ENCODE measurements at places on chromosomes 5 and 9. TPM values are rescaled to one million over a fixed set of nuclear protein-coding genes. Genes with fewer than 3 reads are reported as not detected.

DNA sequence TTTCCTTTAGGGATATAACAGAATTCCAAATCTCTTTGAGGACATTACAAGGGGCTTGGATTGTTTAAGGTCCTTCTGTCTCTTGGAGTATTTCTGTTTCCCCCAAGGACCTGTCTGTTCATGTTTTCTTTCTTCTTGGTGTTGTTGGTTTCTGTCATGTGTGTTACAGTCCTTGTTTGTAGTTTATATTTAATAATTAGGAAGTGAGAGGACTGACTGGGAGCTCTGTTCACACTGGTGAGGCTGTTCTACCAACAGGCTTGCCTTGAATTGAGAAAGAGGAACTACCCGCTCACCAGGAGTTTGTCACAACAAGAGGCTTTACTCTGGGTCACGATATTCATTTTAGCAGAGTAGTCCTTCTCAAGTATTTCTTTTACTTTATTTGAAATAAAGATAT, 119.2 kb upstream of the SV2C start:
- no peak for DNase-seq

GRCh38 chr5:122967085-122967484, 69.4 kb downstream of the PPIC start:
- DNase-seq: no peak

QRFP gene
- total RNA-seq: not detected

DNA sequence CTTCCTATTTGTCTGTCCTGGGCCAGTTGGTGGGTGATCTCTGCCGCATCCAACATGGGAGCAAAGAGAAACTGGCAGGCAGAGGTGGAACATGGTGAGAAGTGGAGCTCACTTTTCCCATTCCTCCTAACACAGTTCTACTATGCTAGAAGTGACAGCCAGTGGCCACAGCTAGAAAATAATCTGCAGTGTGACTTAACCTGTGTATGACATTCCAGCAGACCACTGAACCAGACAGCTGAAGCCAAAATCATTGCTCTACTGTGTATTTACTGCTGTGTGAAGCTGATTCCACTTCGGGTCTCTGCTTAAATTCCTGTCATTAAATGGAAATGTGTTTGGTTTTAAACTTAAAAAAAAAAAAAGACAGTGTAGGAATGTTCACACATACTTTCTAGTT, 523.0 kb downstream of the MTRR start:
- peak; percentile 10 for DNase-seq

GRIN3A gene
- total RNA-seq: not detected

GRCh38 chr9:37840560-37841194, 40.1 kb downstream of the DCAF10 start:
- DNase-seq: peak; percentile 2

- DNase-seq: no peak
Measured at GRCh38 chr5:174528821-174529544, 195.4 kb upstream of the MSX2 start.

MEIKIN gene
- total RNA-seq: not detected

- peak; percentile 34 for DNase-seq
Measured at GRCh38 chr5:138177941-138178515, 402 bp downstream of the BRD8 start.

DNA sequence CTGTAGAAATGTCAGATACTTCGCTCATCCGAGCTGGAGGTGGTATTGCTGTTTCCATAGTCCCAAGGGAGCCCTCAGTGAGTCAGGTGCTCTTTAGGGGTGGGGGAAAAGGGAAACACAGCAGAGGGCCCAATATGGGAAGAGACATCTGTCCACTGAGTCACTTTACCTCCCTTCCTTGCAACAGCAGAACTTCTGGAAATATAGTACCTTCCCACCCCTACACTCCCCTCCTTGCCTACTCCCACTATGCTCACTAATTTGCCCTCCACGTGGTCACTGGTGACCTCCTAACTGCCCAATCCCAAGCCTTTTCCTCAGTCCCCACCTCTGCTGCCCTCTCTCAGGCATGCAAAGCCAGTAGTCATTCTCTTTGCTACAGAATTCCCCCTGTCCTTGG, 1.9 kb downstream of the HK3 start:
- no peak for DNase-seq

DNA sequence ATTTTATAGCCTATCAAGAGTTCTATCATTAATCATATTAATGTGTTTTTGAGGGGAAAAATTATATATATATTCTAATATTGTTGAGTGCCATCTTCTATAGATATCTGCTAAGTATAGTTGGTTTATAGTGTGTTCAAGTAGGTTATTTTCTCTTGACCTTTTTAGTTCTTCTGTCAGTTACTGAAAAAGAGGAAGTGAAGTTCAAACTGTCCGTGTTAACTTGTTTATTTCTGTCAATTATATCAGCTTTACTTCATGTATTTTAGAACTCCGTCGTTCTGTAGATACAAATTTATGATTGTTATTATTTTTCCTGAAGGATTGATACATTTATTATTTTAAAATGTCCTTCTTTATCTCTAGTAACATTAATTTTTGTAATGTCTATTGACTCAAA, 1209.1 kb downstream of the CDH12 start:
- DNase-seq: no peak

SLC34A1 gene
- total RNA-seq: 1.5 TPM

- peak; percentile 64 for DNase-seq
Measured at GRCh38 chr9:19138084-19138483, 10.8 kb upstream of the PLIN2 start.

DNA sequence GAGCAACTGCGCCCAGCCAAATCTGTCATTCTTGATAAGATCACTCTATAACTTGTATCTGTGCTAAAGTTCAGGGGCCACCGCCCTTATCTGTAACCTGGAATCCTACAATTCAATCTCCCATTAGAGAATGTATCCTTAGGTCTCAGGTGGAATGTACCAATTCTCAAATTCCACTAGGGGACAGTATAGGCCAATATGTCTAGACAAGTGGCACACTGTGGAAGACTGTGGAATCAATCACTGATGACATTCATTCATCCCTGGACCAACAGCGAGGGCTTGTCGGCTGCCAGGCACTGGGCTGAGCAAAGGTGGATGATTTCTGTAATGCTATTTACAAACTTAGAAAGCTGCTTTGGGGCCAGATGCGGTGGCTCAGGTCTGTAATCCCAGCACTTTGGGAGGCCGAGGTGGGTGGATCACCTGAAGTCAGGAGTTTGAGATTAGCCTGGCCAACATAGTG, 28.7 kb upstream of the MEGF9 start:
- DNase-seq: no peak

DNA sequence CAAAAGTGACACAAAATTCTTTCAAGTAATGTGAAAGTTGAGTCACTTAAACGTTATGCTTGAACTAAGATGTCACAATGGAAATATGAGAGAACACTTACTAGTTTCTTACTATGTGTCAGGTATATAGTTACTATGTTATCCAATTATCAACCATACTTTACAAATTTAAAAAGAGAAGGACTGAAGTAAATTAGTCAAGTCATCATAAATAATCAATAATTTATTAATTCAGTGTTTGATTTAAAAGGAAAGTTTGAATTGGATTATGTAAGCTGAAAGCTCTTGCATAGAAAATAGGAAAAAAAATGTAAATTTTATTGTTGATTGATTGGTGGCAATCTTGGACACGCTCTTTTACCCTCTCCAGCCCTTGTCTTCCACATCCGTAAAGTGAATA, 76.3 kb downstream of the GABRA1 start:
- DNase-seq: no peak

DNA sequence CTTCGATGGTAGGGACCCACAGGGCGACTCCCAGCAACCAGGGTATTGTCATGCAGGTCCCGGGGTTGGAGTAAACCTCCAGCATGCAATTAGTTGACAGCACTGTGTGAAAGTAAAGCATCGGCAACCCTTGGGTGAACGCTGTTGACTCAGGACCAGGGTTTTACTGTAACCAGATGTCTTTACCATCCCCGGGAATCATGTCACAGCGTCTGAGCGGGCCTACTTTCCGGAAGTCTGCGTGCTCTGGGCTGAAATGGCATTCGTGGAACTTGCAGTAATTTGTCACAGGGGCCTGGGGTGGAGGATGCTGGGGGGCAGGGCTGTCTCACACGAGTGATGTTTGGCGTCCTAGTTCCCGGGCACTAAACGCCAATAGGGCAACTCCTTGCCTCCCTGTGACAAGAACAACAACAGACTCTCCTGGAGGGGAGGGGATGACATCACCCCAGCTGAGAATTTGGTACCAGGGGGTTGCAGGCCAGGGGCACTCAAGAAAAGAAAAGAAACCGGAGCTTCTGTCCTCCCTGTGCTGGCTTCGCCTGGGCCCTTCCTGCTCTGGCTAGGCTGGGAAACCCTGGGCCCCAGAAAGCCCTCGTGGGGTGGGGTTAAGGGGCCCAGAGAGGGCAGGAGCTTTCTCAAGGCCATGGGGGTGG, 10.1 kb upstream of the UBAC1 start:
- no peak for DNase-seq

DNA sequence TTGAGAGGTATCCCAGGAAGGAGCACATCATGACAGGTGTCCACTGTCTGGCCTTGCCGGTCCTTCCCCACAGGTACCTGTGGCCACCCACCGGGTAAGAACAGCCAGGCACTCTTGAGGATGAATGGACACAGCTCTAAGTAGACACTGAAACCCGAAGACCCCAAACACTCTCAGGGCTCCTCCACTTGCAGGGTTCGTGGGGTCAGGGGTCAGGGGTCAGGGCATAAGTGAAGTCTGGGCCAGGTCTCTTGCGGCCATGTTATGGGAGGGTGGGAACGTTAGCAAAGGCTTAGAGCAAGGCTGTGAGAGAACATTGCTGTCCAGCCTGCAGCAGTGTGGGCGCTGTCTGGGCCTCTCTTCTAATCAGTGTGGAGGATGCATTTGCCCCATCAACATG, 40.0 kb downstream of the MAPK9 start:
- DNase-seq: no peak

ACER2 gene
- 1.9 TPM for total RNA-seq

TSSK1B gene
- total RNA-seq: not detected

DNA sequence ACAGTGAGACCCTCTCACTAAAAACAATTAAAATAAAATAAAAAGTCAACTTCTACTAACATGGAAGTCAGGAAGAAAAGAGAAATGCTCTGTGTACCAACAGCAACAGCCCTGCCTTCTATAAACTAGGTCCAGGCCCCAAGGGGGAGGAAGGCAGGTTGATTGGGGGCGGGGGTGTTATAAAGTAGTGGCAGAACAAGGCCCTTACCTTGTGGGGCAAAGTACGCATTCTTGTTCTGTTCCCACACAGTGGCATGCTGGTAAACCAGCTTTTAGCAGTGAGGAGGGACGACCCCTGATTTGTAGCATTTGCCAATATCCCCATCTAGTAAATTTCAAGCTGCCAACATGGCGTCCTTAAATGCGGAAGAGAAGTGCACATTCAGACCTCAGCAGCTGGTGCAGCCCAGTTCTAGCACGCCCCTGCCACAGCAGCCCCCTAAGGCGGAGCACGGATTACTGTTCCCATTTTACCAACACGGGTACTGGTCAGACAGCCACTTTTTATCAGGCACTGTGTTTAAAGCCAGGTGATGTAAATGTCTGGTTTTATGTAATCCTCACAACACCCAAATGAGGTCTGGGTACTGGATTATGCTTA, 69.5 kb downstream of the GTF3C4 start:
- DNase-seq: no peak

DNA sequence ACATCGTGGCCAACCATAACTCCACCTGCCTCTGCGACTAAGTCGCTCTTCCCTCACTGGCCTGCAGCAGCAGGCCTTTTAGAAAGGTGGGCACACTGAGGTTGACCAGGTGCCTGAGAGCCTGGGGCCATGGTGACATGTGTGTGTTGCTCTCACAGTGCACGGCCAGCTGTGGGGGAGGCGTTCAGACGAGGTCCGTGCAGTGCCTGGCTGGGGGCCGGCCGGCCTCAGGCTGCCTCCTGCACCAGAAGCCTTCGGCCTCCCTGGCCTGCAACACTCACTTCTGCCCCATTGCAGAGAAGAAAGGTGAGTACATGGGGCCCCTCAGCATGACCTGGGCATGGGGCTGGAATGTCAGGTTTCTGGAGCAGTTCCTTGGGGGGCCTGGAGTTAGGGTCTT, 104.5 kb upstream of the ICE1 start:
- DNase-seq: no peak
